OCI-M1 (cell line): ENCODE measurements at places on chromosomes 5 and 9.

GRCh38 chr9:91775011-91775707 lies 174.9 kb downstream of the ROR2 start:
- peak; percentile 67 for DNase-seq

- no peak for DNase-seq
Measured at GRCh38 chr9:81370650-81371049, 318.7 kb downstream of the TLE1 start.

DNA sequence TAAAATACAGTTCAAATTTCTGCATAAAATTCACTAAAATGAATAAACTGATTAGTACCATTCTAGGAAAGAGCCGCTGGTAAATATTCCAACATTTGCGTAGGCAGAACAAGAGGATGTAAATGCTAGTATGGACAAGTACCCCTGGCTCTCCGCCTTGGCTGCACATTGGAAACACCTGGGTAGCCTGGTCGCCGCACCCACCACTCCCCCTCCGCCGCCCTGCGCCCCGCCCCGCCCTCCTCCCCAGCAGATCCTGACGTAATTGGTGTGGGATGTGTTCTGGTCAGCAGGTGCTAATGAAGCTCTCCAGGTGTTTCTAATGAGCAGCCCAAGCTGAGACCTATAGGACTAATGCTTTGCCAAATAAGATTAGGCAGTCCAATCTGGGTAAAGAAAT lies 225.7 kb downstream of the FRMD3 start:
- no peak for DNase-seq

DNA sequence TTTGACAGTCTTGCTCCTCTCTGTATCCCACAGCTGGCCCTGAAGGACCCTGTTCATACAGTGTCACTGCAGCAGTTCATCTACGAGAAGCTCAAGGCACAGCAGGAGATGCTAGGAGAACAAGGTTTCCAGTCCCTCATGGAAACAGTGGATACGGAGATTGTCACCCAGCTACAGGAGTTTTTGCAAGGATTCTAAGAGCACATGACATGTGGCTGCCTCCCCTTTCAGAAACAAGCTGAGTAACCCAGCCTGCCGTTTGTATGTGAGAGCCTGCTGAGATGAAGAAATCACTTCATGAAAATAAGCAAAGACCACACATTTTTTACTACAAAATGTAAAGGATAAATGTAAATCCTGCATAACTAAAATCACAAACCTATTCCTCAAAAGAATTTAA lies 48.5 kb downstream of the LRRC70 start:
- DNase-seq, result no peak

DNA sequence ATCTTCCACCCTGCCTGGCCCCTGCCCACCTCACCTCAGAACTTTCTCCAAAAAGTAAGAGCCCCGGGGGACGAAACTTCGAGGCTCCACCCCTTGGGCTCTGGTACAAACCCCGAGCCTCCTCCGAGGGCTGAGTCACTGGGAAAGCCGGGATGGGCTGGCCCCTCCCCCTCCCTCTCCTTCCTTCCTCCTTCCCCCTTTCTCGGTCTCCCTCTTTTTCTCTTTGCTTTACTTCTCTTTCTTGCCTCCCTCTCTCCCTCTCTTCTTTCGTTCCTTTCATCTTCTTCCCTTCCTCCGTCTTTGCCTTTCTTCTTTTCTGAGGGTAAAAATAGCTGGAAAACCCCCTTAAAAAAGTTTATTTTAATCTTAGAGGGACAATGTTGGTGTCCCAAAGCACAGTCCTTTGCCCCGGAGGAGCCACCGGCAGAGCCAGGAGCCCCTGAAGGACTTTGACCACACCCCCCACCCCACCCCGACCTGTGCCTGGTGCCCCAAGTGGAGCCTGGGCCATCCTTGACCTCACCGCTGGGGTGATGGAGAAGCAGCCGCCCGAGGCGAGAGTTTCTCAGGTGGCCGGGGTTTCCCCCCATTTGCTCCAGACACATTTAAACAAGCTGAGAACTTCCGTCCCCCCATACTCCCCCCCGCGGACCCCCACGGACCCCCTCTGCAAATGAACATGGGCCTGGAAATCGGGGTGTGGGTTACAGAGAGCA lies 5.7 kb upstream of the NOTCH1 start:
- peak; percentile 10 for DNase-seq

DNA sequence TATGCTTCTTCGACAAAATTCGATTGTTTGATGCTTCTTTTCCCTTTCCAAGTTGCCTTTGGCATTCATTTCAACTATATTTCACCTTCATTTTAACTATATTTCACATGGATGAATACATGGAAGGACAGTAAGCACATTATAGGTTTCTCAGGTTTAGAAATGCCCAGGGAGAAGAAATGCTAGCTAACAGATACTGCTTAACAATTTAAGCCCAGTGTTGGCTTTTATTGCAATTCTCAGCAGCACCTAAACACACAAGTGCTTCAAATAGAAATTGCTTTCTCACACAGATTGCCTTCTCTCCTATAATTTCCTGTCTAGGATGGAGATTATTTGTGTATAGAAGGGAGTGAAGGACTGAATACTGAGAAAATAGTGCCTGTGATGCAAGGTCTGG lies 30.2 kb upstream of the SMC5 start:
- no peak for DNase-seq

DNA sequence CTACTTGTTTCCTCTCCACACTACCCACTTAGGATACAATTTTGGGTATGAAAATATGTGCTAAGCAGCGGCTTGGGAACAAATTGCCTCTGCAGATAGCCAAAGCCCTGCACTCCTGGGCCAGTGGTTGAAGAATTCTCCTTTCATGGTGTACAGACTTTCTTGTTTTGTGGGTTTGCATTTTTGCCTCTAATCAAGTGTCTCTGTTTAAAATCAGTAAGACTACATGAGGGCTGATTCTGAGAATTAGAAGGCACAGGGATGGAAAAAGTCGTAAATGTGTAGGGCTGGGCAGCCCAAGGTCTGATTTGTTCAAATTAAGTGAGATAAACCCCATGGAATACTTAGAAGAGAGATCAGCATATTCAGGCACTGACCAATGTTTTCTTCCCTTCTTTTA lies 103.7 kb upstream of the CD180 start:
- DNase-seq, result peak; percentile 52

GRCh38 chr9:69253057-69253456 lies 72.0 kb upstream of the ENTREP1 start:
- DNase-seq, result no peak

- DNase-seq, result no peak
Measured at GRCh38 chr5:74040811-74041491, 415.0 kb downstream of the ARHGEF28 start.

DNA sequence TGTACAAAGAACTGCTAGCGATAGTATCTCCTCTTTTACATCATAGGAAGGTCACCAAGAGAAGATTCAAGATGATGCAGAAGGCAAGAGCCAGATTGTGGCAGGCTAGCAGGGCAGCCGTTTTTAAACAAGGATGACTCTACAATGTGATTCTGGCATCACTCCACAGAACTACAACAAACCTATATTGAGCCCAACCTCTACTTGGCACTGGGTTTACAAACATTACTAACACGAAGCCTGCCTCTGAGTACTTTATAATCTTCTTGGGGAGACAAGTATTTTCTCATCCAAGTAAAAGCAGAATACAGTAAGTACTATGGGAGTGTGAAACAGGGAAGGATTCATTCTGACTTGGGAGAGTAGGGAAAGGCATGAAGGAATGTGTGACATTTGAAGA lies 448.6 kb downstream of the ZNF608 start:
- DNase-seq, result no peak

DNA sequence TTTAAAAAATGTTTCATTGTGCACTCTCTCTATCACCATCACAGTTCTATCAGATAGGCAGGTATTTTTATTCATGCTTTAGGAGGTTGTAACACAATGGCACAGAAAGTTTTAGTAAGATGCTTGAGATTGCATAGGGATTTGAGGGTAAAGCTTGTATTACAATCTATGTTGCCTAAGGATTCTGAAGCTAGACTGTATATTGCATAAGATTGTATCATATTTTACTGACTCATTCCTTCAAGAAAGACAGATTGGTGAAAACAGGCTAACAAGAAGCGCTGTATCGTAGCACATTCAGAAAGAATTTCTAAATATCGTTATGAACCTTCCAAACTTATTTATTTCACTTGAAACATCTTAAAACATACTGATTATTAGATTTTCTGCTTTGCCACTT lies 577.7 kb downstream of the EBF1 start:
- peak; percentile 9 for DNase-seq

DNA sequence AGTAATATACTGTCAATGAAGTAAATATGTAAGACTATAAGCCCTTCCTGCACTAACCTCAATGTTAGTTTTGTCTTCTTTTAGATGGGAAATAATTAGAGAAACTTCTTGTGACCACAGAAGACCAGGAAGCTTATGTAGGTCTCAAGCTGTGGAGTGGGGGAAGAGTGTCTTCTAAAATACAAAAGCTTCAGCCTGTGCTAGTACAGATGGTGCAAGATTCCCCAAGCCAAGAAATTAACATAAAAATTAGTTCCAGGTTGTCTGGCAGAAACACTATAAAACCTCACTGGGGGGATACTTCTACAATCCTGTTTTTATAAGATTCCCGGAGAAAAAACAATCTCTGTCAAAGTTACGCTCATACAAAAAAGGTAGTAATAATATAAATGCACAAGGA lies 103.6 kb downstream of the FNBP1 start:
- DNase-seq, result no peak

- DNase-seq, result peak; percentile 66
Measured at GRCh38 chr9:129102791-129103594, 7.6 kb downstream of the CRAT start.

DNA sequence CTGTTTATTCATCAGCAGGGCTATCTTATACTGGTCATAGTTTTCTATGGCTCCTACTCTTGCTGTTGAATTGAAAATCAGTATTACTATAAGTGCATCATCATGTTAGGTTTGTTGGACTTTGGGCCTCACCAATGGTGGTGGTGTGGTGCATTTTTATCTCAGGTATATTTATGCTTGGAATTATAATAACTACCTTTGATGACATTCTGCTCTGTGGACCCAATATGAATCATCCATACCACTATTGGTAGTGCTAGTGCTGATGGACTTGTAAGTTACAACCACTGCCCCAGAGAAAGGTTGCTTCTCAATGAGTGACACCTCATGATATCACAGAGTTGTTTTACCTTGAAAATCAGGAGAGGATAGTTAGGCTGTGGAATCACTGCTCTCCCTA lies 28.0 kb downstream of the IL9 start:
- no peak for DNase-seq

- DNase-seq, result no peak
Measured at GRCh38 chr5:16603701-16604100, 13.1 kb downstream of the RETREG1 start.

DNA sequence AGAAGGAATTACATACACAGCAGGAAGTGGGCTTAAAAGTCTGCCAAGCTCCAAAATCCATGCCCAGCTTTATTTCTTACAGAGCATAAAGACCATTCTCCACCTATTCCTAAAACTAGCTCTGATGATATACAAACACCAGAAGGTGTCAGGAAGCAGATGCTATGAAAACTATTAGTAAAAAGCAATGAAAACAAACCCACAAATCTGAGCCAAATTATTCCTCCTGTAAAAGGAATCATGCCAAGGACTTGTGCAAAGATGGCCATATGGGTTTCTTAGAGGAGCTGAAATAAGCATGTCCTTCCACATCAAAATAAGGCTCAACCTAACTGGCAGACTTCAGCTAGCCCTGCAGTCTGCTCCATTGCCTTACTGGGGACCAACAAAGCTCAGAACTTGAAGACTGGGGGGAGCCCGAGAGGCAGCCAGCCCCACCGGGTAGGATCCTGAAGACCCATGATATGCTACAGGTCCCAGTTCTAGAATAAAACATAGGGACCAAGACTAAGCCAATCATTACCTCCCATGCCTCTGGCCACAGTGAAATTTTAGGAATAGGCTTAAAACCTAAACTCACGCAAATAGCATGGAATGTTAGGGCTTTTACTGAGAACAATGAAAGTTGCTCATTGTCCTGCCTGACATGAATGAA lies 42.8 kb upstream of the GABRP start:
- no peak for DNase-seq

GRCh38 chr5:171744882-171745281 lies 40.7 kb upstream of the SMIM23 start:
- DNase-seq, result no peak

DNA sequence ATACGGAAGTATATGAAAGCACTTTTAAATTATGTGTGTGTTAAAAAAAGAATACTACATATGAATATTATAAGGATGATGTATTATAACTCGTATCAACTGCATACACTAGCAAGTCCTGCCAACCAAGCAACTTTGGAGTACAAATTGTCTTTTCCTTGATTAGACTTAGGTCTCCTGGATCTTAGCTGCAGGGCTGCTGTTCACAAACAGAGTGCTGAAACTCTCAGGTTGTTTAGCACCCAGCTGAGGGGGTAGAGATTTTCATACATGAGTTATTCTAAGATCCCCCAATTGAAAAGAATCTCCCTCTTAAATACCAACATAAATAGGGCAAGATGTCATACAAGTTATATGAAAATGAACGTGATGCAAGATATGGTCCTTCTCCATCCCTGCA lies 149.8 kb upstream of the TNC start:
- peak; percentile 12 for DNase-seq

DNA sequence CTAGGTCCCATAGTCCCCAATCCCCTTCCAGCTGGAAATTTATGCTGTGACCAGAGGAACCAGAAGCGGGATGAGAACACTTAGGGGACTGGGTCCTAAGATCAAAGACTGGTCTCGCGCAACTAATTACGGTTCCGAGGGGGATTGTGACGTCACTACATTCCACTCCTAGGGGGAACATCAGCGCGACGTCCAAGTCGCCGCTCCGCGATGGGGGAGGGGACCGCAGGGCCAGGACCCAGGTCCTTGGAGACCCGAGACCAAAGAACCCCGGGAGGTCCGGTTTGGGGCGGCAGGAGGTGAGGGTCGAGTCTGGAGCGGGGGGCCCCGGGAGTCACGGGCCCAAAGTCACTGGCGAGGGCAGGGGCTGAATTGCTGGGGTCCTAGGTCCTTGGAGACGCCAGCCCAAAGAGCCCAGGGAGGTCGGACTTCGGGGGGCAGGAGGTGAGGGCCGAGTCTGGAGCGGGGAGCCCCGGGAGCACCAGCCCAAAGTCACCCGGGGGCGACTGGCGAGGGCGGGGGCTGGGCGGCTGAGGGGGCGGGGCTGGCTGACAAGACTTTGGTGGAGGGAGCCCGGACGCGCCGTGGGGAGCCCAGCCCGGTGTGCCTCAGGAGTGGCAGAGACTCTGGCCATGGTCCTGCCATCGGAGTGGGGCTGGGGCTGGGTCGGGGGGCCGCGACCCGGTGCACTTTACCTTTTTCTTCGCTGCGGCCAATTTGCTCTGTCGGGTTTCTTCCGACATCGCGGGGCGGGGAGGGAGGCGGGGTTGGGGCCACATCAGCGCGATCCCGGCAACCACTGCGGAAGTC lies at the start of gene GOLGA2:
TSS of gene GOLGA2 (minus strand) at position 810 of the 810 bp plus-strand sequence. CDS start at position 779, 31 bp downstream.
- peak; percentile 45 for DNase-seq

DNA sequence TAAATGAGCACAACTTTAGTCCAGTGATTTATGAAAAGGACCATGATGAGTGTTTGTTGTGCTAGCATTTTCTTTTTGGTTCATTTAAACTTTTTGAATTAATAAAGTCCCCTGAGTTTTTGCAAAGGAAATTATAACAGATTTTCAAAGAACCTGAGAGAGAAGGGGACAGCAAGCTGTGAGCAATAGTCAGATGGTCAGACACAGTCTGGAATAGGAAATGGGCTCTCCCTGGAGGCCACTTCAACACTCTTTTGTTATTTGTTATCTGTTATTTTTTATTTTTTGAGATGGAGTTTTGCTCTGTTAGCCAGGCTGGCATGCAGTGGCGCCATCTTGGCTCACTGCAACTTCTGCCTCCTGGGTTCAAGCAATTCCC lies 171.1 kb downstream of the ARHGEF28 start:
- no peak for DNase-seq

GRCh38 chr9:93254806-93255493 lies 71.0 kb downstream of the WNK2 start:
- DNase-seq, result no peak
